Trophoblast cell (in vitro differentiated cells and primary cell): ENCODE measurements at places on chromosomes 16 and 17.
A peak's percentile ranks its signal among the peaks of the same experiment; 100 is the strongest.

DNA sequence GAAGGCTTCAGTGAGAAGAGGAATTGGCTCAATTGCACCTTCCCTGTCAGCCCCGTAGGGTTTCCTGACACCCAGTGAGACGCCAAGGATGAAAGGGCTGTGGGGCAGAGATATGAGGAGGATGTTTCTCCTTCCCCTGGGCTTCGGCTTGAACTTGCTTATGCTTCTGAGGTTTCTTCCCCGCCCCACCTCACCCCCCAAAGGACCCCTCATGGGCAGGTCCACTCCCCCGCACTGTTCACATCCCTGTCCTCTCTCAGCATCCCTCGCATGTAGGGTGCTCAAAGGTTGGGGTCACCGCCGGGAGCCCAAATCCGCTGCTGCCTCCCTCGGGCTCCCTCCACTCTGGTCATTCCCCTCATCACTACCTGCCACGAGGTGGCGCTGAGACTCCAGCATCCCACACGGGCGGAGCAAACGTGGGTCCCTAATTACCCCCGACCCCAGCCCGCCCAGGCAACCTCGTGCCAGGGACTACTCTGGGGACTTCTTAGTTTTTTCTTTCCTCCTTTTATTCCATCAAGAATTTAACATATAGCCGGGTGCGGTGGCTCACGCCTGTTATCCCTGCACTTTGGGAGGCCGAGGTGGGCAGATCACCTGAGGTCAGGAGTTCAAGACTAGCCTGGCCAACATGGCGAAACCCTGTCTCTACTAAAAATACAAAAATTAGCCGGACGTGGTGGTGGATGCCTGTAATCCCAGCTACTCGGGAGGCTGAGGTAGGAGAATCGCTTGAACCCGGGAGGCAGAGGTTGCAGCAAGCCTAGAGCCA is 3.3 kb upstream of the TRARG1 start:
- no peak overlapping the region for H3K4me3 ChIP-seq
- no peak overlapping the region for H3K27ac ChIP-seq
- no peaks in the 10 kb centered on the region for H3K27me3 ChIP-seq
- DNase-seq, result no peak
- H3K36me3 ChIP-seq, result no peaks in the 10 kb centered on the region

DNA sequence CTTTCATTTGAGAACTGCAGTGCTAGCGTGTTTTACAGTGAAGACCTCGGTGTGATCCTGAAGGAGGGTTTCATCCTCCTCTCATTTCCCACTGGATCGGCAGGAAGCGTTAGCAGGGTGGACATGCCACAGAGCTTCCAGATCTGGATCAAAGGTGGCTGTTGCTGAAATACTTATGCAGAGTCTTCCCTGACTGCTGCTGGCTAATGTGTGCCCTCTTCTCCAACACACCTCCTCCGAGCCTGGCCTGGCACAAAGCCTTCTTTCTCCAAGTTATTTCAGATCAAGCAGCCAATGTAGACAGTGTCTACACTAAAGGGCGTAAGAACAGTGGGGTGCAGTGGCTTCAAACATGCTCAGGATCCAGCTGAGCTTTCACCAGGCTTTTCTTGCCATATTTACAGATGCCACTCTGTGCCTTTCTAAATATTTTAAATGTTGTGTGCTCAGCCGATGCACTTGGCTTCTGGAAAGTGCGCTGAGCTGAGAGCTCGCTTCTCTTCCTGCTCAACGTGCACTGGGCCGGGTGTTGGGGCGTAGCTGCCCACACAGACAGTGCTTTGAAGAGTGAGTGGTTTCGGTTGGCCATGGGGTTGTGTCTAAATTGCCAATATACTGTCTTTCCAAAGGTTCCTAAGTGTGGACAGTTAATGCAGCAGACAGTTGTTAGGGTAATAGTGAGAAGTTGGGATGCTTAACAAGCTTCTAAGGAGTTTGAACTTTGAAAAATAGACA is 2.1 kb downstream of the ZNF750 start:
- H3K36me3 ChIP-seq, result peaks cover 10% of the 10 kb centered on the region
- H3K4me3 ChIP-seq, result no peak overlapping the region
- peaks cover 31% of the 10 kb centered on the region for H3K4me1 ChIP-seq
- no peaks in the 10 kb centered on the region for H3K27me3 ChIP-seq
- H3K27ac ChIP-seq, result peak overlapping the region; percentile 2

DNA sequence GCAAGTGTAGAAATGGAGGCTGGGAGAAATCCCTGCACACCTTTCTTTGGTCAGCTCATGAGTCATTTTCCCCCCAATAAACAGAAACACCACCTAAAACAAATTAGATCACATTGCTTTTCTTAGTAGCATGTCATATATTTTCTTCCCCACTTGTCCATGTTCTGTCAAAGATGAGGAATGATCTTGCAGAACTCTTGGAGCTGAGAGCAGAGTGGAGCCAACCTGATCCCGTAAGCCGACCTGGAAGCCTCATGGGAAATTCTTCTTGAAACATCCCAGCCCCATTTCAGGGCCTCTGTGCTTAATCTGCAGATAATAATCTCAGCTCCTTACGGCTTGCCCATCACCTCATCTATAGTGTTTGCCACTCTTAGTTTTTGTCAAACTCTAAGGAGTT is 284.6 kb upstream of the ELAC2 start:
- H3K27me3 ChIP-seq, result no peaks in the 10 kb centered on the region
- DNase-seq, result no peak
- H3K36me3 ChIP-seq, result no peaks in the 10 kb centered on the region
- H3K4me1 ChIP-seq, result peaks cover 3% of the 10 kb centered on the region
- H3K27ac ChIP-seq, result no peak overlapping the region
- no peak overlapping the region for H3K4me3 ChIP-seq

GRCh38 chr17:55692276-55692675 is 30.4 kb downstream of the TMEM100 start:
- no peaks in the 10 kb centered on the region for H3K36me3 ChIP-seq
- DNase-seq, result no peak
- peaks cover 2% of the 10 kb centered on the region for H3K4me1 ChIP-seq
- H3K27me3 ChIP-seq, result no peaks in the 10 kb centered on the region
- H3K4me3 ChIP-seq, result no peak overlapping the region

DNA sequence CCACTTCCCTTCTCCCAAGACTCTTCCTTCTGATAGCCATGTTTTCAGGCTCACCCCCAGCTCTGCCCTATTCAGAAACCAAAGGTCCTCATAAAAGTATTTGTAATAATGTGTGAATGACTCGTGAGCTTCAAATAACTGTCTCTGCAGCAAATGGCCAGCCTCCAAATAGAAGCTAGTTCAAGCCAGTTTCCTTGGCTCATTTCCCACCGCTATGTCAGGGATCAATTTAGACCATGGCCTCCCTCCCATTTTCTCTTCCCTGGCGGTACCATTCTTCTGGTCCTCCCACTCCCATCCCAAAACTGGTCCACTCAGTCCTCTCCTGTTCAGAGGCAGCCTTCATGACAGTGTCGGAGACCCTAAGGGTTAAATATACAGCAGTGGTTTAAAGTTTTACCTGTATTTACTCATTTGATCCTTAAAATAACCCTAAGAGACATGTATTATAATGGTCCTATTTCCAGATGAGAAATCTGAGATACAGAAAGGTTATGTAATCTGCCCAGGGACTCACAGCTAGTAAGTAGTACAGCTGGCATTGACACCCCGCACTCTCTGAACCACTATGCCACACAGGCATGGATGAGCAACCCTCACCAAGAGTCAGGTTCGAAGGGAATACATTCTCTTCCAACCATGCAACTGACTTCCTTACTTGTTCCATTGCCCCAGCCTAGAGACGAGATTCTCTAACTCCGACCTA is 42.9 kb downstream of the GAS7 start:
- H3K4me1 ChIP-seq, result peaks cover 9% of the 10 kb centered on the region
- no peak overlapping the region for H3K27ac ChIP-seq
- no peaks in the 10 kb centered on the region for H3K27me3 ChIP-seq
- no peak for DNase-seq
- H3K36me3 ChIP-seq, result peaks cover 2% of the 10 kb centered on the region

GRCh38 chr16:70634861-70635260 is 11.5 kb upstream of the IL34 start:
- H3K27me3 ChIP-seq, result no peaks in the 10 kb centered on the region
- no peaks in the 10 kb centered on the region for H3K36me3 ChIP-seq
- no peaks in the 10 kb centered on the region for H3K4me1 ChIP-seq
- DNase-seq, result no peak
- H3K4me3 ChIP-seq, result no peak overlapping the region
- no peak overlapping the region for H3K27ac ChIP-seq

GRCh38 chr17:74354123-74354522 is 7.5 kb downstream of the BTBD17 start:
- H3K4me1 ChIP-seq, result no peaks in the 10 kb centered on the region
- H3K27me3 ChIP-seq, result peaks cover 20% of the 10 kb centered on the region
- H3K36me3 ChIP-seq, result no peaks in the 10 kb centered on the region
- no peak for DNase-seq
- H3K4me3 ChIP-seq, result no peak overlapping the region

DNA sequence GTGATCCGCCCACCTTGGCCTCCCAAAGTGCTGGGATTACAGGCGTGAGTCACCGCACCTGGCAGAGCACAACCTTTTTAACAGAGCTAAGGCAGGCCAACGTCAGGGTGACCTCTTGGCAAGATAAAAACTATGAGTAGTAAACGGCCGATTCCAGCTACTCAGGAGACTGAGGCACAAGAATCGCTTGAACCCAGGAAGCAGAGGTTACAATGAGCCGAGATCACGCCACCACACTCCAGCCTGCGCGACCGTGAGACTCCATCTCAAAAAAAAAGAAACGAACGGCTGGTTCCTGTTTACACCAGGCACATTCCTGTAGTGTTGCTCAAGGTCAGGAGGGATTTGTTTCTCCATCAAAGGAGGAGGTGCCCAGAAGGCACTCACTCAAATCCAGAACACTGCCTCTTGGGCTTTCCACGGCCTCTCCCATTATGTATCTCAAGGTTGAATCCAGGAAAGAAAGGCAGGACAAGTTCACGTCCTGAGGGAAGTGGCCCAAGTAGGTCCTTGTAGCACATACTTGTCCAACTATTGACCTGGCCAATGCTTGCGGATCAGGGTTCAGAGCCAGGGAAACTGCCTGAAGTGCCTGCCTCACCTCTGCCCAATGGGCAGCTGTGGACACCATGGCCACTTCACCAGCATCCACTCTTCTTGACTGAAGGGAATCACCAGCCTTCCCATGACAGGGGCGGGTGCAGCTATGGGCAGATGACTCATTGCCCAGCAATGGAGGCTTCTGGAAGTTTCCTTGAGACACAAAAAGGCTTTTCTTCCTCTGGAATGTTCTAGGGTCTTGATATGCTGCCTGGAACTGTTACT is 13.5 kb downstream of the KNOP1 start:
- no peaks in the 10 kb centered on the region for H3K27me3 ChIP-seq
- peaks cover 39% of the 10 kb centered on the region for H3K36me3 ChIP-seq
- H3K4me3 ChIP-seq, result no peak overlapping the region
- H3K27ac ChIP-seq, result peak overlapping the region; percentile 16

GRCh38 chr16:47141773-47142485 is 1.8 kb downstream of the NETO2 start:
- H3K4me1 ChIP-seq, result no peaks in the 10 kb centered on the region
- H3K4me3 ChIP-seq, result no peak overlapping the region
- peaks cover 13% of the 10 kb centered on the region for H3K27me3 ChIP-seq
- DNase-seq, result peak; percentile 92

DNA sequence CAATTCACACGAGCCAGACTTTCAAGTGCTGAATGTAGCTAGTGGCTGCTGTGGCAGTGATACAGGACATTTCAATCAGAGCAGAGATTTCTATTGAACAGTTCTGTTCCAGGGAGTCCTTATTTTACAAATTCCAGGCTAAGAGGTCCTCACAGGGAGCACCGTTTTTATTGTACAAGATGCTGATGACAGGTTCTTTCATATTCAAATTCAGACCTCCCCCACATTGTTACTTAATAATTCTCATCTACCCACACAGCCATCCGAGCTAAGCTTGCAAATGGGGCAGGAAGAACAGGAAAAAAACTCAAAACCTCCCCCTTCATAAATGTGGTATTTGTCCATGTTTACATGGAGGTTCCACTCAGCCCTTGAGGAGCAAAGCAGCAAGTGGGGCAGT is 9.8 kb downstream of the GABARAPL2 start:
- H3K4me1 ChIP-seq, result no peaks in the 10 kb centered on the region
- no peak for DNase-seq
- H3K36me3 ChIP-seq, result peaks cover 32% of the 10 kb centered on the region
- H3K4me3 ChIP-seq, result no peak overlapping the region

- no peaks in the 10 kb centered on the region for H3K27me3 ChIP-seq
- H3K36me3 ChIP-seq, result no peaks in the 10 kb centered on the region
- no peak for DNase-seq
- no peaks in the 10 kb centered on the region for H3K4me1 ChIP-seq
Measured at GRCh38 chr17:44995436-44996001, 27.4 kb upstream of the C1QL1 start.

- peak overlapping the region; percentile 35 for H3K27ac ChIP-seq
- H3K36me3 ChIP-seq, result no peaks in the 10 kb centered on the region
- H3K4me1 ChIP-seq, result peaks cover 8% of the 10 kb centered on the region
- no peaks in the 10 kb centered on the region for H3K27me3 ChIP-seq
- peak; percentile 84 for DNase-seq
Measured at GRCh38 chr17:44222112-44222869, 2.8 kb upstream of the UBTF start.

DNA sequence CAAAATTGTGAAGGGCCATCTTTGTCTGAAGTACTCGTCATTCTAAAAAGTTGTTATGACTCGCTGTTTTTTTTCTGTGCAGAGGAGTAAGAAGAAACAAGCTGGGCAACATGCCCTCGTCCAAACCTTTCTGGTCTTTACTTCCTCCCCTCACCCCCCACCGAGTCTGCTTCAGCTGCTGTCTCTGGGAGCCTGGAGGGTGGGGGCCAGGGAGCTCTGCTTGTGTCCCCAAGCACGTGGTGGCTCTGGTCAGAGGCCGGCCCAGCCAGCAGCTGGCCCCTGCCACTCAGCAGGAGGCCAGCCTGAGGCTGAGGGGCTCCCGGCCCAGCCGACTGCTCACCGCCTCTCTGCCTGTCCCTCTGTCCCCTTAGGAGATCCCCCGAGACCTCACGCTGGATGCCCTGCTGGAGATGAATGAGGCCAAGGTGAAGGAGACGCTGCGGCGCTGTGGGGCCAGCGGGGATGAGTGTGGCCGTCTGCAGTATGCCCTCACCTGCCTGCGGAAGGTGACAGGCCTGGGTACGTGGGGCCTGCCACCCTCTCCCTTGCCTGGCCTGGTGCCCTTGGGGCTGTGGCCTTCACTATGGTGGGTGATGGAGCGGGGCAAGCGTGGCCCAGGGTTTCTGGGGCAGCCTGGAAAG is 53.7 kb upstream of the LGALS9 start:
- peak overlapping the region; percentile 2 for H3K4me3 ChIP-seq
- peaks cover 27% of the 10 kb centered on the region for H3K4me1 ChIP-seq
- DNase-seq, result peak; percentile 94
- no peaks in the 10 kb centered on the region for H3K36me3 ChIP-seq
- peak overlapping the region; percentile 69 for H3K27ac ChIP-seq

- no peak overlapping the region for H3K4me3 ChIP-seq
- H3K27ac ChIP-seq, result peak overlapping the region; percentile 56
- no peak for DNase-seq
- H3K27me3 ChIP-seq, result no peaks in the 10 kb centered on the region
- H3K4me1 ChIP-seq, result peaks cover 27% of the 10 kb centered on the region
Measured at GRCh38 chr16:66517586-66518263, 32.2 kb downstream of the TK2 start.
